ENCODE measurements at places on chromosomes 2 and 18.

- DNase-seq, result no peak
Observed at GRCh38 chr2:127011231-127011661, 95.7 kb downstream of the BIN1 start.

GRCh38 chr2:17543131-17543660 is 2.7 kb downstream of the VSNL1 start:
- no peak for DNase-seq

DNA sequence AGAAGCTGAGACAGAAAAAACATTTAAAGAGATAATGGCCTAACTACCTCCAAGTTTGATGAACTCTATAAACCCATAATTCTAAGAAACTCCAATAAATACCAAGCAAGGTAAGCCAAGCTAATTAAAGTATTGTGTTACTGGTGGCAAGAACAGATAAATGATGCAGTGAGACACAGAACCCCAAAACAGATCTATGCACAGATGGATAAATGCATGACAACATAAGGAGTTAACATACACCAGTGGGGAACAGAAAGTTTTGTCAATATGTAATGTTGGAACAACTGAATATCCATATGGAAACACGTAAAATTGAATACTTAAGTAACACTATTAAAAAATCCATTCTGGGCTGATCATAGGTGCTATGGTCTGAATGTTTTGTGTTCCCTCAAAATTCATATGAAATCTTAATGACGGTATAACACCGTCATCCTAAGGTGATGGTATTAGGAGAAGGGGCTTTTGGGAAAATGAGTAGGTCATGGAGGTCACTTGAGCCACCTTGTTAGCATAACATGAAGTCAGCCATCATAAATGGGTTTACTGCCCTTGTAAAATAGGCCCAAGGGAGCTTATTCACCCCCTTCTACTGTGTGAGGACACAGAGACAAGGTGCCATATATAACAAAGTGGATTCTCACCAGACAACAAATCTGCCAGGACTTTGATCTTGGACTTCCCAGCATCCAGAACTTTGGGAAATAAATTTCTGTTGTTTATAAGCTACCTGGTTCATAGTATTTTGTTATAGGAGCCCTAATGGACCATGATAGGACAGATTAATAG is 86.3 kb downstream of the SLC66A3 start:
- DNase-seq, result no peak

DNA sequence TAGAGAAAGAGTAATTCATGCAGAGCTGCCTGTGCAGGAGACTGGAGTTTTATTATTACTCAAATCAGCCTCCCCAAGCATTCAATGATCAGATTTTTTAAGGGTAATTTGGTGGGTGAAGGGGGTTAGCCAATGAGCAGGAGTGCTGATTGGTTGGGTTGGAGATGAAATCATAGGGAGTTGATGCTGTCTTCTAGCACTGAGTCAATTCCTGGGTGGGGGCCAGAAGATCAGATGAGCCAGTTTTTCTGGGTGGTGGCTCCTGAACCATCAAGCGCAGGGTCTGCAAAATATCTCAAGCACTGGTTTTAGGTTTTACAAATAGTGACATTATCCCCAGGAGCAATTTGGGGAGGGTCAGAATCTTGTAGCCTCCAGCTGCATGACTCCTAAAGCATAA is 312.8 kb upstream of the THSD7B start:
- no peak for DNase-seq

Data from cortex of kidney (tissue), 1 donor.